ENCODE measurements at places on chromosomes 12 and 14. TPM values are rescaled to one million over a fixed set of nuclear protein-coding genes. Genes with fewer than 3 reads are reported as not detected.

GRCh38 chr12:82952946-82953345 lies 266.2 kb downstream of the TMTC2 start:
- no peaks in the 10 kb centered on the region for H3K36me3 ChIP-seq
- no peak overlapping the region for H3K4me3 ChIP-seq
- no peaks in the 10 kb centered on the region for H3K4me1 ChIP-seq
- no peak overlapping the region for H3K27ac ChIP-seq
- H3K27me3 ChIP-seq = no peaks in the 10 kb centered on the region

- no peak for DNase-seq
- no peak overlapping the region for H3K4me3 ChIP-seq
- H3K4me1 ChIP-seq = no peaks in the 10 kb centered on the region
- no peaks in the 10 kb centered on the region for H3K36me3 ChIP-seq
- no peak overlapping the region for H3K27ac ChIP-seq
Observed at GRCh38 chr12:49582850-49583249, 14.9 kb upstream of the MCRS1 start.

GRCh38 chr14:55458800-55459515 lies 18.5 kb upstream of the TBPL2 start:
- DNase-seq = no peak
- H3K4me3 ChIP-seq = no peak overlapping the region
- no peaks in the 10 kb centered on the region for H3K36me3 ChIP-seq

GRCh38 chr12:6722863-6723262 lies 983 bp upstream of the COPS7A start:
- no peak for DNase-seq
- no peak overlapping the region for H3K4me3 ChIP-seq
- H3K36me3 ChIP-seq = no peaks in the 10 kb centered on the region
- H3K27me3 ChIP-seq = no peaks in the 10 kb centered on the region

DNA sequence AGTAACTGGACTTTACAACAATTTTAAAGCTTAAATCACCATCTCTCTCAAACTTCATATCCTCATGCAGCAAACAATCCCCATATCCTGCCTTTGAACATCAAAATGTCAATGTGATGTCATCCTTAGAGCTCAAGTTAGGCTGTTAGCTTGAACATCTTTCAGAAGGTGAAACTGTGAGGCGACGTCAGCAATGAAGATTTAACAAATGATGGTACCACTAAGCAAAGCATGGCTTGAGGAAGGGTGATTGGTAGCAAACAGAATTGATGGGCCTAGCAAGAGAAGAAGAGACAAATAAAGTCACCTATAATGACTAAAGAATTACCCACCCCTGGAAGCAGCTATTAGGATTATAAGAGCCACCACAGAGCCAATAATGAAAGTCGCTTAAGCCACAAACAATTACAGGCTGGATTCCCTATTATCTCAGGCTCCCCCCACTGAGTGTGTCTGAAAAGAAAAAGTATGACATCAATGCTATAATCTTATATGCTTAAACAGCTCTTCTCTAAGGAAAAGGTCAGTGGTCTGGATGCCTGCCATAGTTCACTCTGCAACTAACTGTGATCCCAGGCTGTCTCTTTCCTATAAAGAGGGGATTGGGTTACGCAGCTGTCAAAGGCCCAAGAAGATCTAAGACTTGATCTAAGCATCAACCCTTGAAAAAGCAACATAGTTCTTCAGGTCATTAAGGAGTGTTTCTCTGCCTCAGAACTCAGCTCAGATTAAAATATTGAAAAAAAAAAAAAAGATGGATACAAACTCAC lies 18.1 kb downstream of the EGLN3 start:
- no peaks in the 10 kb centered on the region for H3K36me3 ChIP-seq
- H3K27me3 ChIP-seq = no peaks in the 10 kb centered on the region
- no peak overlapping the region for H3K27ac ChIP-seq

GRCh38 chr12:7716381-7716780 lies 5.1 kb downstream of the DPPA3 start:
- no peaks in the 10 kb centered on the region for H3K27me3 ChIP-seq
- no peaks in the 10 kb centered on the region for H3K36me3 ChIP-seq
- DNase-seq = no peak
- H3K4me1 ChIP-seq = no peaks in the 10 kb centered on the region
- H3K27ac ChIP-seq = no peak overlapping the region

GRCh38 chr14:52244328-52244727 lies 23.2 kb upstream of the PTGDR start:
- H3K27ac ChIP-seq = no peak overlapping the region
- no peaks in the 10 kb centered on the region for H3K27me3 ChIP-seq
- H3K4me1 ChIP-seq = no peaks in the 10 kb centered on the region
- no peak overlapping the region for H3K4me3 ChIP-seq
- H3K36me3 ChIP-seq = no peaks in the 10 kb centered on the region
- DNase-seq = no peak

- peaks cover 7% of the 10 kb centered on the region for H3K4me1 ChIP-seq
- H3K27ac ChIP-seq = no peak overlapping the region
- no peaks in the 10 kb centered on the region for H3K36me3 ChIP-seq
- no peaks in the 10 kb centered on the region for H3K27me3 ChIP-seq
- DNase-seq = no peak
Observed at GRCh38 chr12:110007881-110008280, 8.7 kb downstream of the ANKRD13A start.

DNA sequence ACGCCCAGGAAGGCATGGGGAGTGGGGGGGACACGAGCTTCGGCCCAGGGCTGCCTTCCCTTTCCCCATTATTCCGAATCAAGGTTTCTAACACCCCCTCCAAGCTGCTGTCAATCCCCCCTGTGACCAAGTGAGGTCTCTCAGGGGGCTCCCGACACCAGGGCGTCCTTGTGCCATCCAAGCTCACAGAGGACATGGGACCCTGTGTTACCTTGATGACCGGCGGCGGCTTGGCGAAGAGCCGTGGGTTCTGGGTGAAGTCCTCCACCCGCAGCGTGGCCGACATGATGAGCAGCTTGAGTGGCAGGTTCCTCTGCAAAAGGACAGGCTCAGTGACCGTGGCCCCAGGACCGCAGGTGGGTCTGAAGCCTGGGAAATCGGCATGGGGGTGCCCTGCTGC lies 20.3 kb downstream of the DHX37 start:
- H3K4me3 ChIP-seq = no peak overlapping the region
- H3K36me3 ChIP-seq = peaks cover 4% of the 10 kb centered on the region
- no peaks in the 10 kb centered on the region for H3K4me1 ChIP-seq
- H3K27me3 ChIP-seq = no peaks in the 10 kb centered on the region
- no peak overlapping the region for H3K27ac ChIP-seq

GRCh38 chr12:105273601-105274000 lies 37.6 kb upstream of the APPL2 start:
- H3K27me3 ChIP-seq = no peaks in the 10 kb centered on the region
- H3K36me3 ChIP-seq = no peaks in the 10 kb centered on the region
- H3K4me1 ChIP-seq = no peaks in the 10 kb centered on the region
- H3K4me3 ChIP-seq = no peak overlapping the region
- no peak overlapping the region for H3K27ac ChIP-seq
- no peak for DNase-seq

DNA sequence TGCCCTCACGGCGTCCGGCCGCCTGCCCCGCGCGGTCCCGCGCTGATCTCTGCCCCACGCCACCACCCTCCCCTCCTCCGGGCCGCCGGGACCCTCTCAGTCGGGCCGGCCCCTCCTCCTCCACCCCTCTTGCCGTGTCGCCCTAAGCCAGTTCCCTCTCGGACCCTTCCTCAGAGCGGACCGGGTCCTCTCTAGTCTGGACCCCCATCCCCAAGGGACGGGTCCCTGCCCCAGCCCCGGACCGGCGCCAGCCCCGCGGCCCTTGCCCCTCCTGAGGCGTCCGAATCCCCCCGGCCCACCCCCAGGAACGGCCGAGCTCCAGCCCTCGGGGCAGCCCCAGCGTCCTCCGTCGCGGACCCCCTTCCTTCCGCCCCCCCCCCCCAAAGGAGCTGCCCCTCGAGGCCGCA lies 485 bp downstream of the PPP4R4 start:
- H3K4me1 ChIP-seq = no peaks in the 10 kb centered on the region
- H3K27ac ChIP-seq = no peak overlapping the region
- peaks cover 39% of the 10 kb centered on the region for H3K27me3 ChIP-seq
- H3K36me3 ChIP-seq = no peaks in the 10 kb centered on the region
- no peak overlapping the region for H3K4me3 ChIP-seq

- no peak overlapping the region for H3K27ac ChIP-seq
- DNase-seq = no peak
- no peaks in the 10 kb centered on the region for H3K4me1 ChIP-seq
- no peaks in the 10 kb centered on the region for H3K27me3 ChIP-seq
Observed at GRCh38 chr14:24435998-24436354, 6.2 kb downstream of the KHNYN start.

DNA sequence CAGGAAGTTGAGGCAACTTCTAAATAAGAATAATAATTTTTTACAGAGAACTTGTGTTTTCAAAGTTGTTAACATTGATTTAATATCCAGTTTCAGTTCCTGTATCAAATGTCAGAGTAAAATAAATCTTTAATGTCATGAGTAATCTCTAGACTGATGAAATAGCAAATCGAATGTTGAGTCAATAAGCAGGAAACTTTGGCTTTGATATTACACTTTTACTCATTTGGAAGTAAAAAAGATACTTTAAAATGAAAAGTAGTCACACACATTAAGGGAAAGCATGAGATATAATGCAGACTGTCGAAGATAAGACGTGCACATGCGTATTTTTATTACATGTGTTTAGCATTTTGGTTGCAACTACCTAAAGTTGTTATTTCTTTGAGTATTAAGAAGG lies 78.2 kb upstream of the PTGDR start:
- no peak overlapping the region for H3K4me3 ChIP-seq
- H3K36me3 ChIP-seq = no peaks in the 10 kb centered on the region
- DNase-seq = no peak

- no peaks in the 10 kb centered on the region for H3K36me3 ChIP-seq
- no peaks in the 10 kb centered on the region for H3K4me1 ChIP-seq
- H3K4me3 ChIP-seq = no peak overlapping the region
- no peak for DNase-seq
- no peaks in the 10 kb centered on the region for H3K27me3 ChIP-seq
- H3K27ac ChIP-seq = no peak overlapping the region
Observed at GRCh38 chr14:57957441-57957840, 91.5 kb upstream of the SLC35F4 start.

DNA sequence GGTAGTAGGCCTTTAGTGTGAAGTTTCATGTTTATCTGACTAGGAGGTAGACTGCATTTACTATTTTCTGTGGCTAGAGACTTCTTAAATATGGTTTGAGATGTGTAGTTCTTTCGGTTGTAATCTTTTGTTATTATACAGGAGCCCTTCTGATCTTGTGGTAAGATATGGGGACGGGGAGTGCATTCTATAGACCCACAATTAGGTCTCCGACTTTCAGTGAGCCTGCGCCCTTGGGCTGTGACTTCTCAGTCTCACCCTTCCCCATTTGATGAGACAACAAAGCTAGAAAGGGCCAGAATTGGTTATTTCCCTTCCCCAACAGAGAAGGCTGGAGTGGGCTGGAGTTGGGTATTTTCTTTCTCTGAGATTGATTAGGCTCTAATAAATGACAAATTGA lies 130.0 kb downstream of the MSRB3 start:
- H3K27ac ChIP-seq = no peak overlapping the region
- no peaks in the 10 kb centered on the region for H3K4me1 ChIP-seq
- no peaks in the 10 kb centered on the region for H3K36me3 ChIP-seq
- H3K27me3 ChIP-seq = no peaks in the 10 kb centered on the region
- H3K4me3 ChIP-seq = no peak overlapping the region
- DNase-seq = no peak

DNA sequence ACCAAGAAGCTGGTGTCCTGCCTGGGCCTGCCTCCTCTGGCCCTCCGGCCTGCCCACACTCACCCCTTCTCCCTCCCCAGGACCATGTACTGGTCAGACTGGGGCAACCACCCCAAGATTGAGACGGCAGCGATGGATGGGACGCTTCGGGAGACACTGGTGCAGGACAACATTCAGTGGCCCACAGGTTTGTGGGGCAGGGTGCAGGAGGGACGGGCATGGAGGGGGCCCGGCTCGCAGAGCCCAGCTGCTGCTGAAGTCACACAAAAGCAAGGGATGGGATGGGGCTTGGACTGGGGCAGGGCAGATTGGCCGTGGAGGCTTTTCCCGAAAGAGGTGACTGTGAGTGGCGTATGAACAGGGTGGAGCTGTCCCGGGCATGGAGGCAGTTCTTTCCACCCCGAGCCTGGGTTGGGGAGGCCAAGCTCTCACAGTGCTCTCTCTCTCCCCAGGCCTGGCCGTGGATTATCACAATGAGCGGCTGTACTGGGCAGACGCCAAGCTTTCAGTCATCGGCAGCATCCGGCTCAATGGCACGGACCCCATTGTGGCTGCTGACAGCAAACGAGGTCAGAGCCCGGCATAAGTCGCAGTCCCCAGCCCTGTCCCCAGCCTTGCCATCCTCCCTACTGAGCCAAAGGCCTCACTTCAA lies 7.8 kb upstream of the NXPH4 start:
- peaks cover 7% of the 10 kb centered on the region for H3K36me3 ChIP-seq
- no peaks in the 10 kb centered on the region for H3K4me1 ChIP-seq
- DNase-seq = no peak
- no peak overlapping the region for H3K4me3 ChIP-seq
- H3K27ac ChIP-seq = no peak overlapping the region

DNA sequence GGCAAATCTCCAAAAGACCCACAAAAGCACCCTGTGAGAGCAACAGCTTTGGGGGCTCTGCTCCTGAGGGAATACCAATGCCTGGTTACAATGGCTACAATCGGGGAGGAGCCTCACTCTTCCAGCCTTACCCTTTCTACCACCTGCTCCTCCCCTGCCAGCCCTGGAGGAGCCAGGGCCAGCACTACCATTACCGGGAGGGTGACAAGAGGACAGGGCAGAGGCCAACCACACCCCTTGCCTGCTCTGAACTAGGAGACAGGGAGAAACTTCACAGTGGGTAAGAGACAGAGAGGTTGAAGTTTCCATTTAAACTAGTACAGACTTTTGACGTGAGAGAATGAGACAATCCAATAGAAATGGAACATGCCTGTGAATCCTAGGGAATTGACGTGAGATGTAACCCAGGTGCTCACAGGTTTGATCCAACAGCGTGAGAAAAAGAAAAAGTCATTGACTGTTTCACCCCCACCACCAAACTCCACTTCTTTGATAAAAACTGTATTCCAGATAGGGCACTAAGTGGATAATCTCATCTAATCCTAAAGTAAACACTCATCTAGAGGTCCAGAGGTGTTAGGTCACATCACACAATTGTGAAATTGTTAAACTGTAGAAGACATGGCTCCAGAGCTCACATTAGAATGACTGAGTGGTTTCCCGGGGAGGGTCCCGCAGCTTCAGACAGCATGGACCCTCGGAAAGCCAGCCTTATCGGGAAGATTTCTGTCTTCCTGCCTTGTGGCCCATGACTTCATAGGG lies 8.4 kb upstream of the TC2N start:
- H3K4me1 ChIP-seq = no peaks in the 10 kb centered on the region
- no peak overlapping the region for H3K4me3 ChIP-seq
- no peak overlapping the region for H3K27ac ChIP-seq
- H3K36me3 ChIP-seq = peaks cover 2% of the 10 kb centered on the region

- H3K27ac ChIP-seq = no peak overlapping the region
- H3K36me3 ChIP-seq = no peaks in the 10 kb centered on the region
- no peak overlapping the region for H3K4me3 ChIP-seq
- H3K27me3 ChIP-seq = no peaks in the 10 kb centered on the region
Observed at GRCh38 chr12:111699-112493, 45.3 kb downstream of the IQSEC3 start.

The PROX2 gene
- not detected for total RNA-seq

The SYNE3 gene
- 18.5 TPM for total RNA-seq

The ULK1 gene
- 33.4 TPM for total RNA-seq

The DRAM1 gene
- 35.8 TPM for total RNA-seq

The CLEC4C gene
- not detected for total RNA-seq

The P2RX2 gene
- 0.19 TPM for total RNA-seq

The HEBP1 gene
- 66.8 TPM for total RNA-seq
